ENCODE measurements at places on chromosomes 3 and 15.

DNA sequence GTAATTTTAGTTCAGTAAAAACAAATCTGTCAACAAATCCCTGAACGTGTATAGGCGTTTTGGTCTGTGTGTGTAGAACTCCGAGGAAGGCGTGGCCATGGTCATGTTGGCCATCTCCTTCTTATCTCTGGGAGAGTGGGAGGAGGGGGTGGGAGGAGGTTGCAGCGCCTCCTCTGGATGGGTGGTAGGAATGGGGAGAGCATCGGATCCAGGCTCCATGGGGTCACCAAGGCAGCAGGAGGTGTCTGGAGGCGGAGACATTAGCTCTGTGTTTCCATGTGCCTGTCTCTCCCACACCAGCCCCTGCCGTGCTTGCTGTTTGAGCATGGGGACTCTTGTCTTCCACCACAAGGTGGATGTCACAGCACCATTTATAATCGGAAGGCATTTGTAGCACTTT, 34.5 kb upstream of the TRPM1 start:
- DNase-seq = no peak

DNA sequence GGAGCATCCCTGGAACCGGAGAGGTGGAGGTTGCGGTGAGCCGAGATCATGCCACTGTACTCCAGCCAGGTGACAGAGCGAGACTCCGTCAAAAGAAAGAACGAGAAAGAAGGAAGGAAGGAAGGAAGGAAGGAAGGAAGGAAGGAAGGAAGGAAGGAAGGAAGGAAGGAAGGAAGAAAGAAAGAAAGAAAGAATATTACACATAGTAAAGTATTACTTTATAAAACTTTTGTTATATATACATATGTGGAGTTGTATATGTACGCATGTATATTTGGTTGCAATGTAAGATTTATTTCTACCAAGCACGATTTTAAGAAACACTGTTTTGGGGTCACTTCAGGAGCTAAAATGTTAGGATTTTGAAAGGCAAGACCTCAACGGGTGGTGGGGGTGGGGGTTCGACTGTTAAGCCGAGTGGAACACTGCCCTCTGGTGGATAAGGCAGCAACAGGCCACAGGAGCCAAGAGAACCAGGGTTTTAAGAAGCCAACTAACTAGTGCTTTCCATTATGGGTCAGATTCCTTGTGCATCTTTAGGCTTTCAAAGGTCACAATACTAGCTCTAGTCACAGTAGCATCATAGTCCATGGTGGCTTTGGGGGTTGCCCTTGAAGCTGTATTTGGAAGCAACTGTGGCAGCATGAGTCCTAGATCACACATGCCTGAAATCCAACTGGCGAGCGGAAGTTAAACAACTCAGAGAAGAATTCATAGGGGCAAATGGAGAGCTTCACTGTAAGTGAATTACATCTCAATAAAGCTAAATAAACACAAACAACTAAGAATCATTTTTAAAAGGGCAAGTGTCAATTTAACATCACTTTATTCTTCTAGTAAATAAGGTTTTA, 22.5 kb downstream of the GLB1 start:
- DNase-seq = no peak

- no peak for DNase-seq
Observed at GRCh38 chr3:35946854-35947515, 307.7 kb downstream of the ARPP21 start.

- no peak for DNase-seq
Observed at GRCh38 chr3:128815318-128816064, 63.9 kb upstream of the ACAD9 start.

DNA sequence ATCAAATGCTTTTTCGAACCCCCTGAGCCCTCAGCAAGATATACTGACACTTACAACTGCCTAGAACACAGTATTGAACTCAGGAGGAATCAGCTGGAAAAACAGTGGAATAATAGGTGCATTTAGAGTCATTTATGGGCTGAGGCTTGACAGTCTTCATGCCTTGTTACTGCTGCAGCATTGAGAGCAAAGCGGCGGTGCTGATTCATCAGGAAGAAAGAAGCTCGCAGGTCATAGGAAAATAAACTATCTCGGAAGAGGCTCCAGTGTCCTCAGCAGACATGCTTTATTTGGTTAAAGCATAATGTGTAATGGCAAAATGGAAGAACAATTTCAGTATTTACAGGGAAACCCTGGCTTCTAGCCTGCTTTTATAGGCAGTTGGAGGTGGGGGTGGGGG, 30.1 kb upstream of the NEO1 start:
- no peak for DNase-seq

- no peak for DNase-seq
Observed at GRCh38 chr3:175153595-175153994, 294.5 kb downstream of the NAALADL2 start.

- no peak for DNase-seq
Observed at GRCh38 chr3:52038227-52038626, 18.1 kb downstream of the DUSP7 start.
